Activated CD4-positive, alpha-beta T cell treated with anti-CD3 and anti-CD28 coated beads, Interleukin-2, amount 50 U/mL, for 24 hours (primary cell): ENCODE measurements at places on chromosomes 7 and 10.

DNA sequence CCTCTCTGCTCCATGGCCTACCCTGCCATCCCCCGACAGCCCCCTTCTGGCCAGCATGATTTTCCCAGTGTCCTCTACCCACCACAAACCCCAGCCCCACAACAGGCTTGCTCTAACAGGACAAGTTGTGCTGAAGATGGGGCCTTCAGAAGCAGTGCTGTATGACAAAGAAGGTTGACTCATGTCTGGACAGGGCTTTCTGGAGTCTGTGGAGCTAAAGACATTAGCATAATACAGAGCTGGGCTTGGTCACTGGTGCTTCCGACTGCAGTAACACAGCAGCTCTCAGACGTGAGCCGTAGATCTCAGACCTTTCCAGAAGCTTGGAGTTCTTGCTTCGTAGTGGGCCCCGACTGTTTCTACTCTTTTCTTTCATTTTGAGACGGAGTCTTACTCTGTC, 100.5 kb downstream of the GTF2IRD1 start:
- no peak for DNase-seq

- DNase-seq, result no peak
Observed at GRCh38 chr10:69337296-69338132, 59.2 kb downstream of the HK1 start.

GRCh38 chr10:8059191-8059936, 4.9 kb downstream of the GATA3 start:
- DNase-seq, result no peak

DNA sequence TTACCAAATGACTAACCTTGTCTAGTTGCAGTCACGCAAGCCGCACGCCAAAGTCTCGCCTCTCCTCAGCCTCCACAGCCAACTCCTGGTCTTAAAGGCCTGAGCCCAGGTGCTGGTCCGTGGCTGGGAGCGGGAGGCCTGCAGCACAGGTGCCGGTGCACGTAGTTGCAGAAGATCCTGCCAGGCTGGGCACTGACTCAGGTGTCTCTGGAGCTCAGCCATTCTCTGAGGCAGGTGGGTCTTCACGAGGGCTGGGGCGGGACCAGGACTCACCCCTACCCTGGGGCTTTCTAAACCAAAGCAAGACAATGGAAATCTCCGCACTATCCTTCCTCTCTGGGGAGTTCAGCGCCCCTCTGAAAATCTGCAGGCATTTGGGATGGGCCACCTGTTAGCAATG, 216.4 kb downstream of the MLLT10 start:
- DNase-seq, result no peak

GRCh38 chr7:81560708-81561107, 209.1 kb downstream of the HGF start:
- DNase-seq, result no peak

- DNase-seq, result no peak
Observed at GRCh38 chr10:86657396-86658011, 3.2 kb downstream of the OPN4 start.

GRCh38 chr7:111255576-111255975, 164.6 kb downstream of the LRRN3 start:
- DNase-seq, result no peak

GRCh38 chr7:75647709-75648438, 90.9 kb downstream of the HIP1 start:
- DNase-seq, result no peak
